T-cell (primary cell): ENCODE measurements at places on chromosomes 6 and 20.

- DNase-seq, result no peak
Observed at GRCh38 chr6:37481711-37482605, 17.7 kb downstream of the CCDC167 start.

DNA sequence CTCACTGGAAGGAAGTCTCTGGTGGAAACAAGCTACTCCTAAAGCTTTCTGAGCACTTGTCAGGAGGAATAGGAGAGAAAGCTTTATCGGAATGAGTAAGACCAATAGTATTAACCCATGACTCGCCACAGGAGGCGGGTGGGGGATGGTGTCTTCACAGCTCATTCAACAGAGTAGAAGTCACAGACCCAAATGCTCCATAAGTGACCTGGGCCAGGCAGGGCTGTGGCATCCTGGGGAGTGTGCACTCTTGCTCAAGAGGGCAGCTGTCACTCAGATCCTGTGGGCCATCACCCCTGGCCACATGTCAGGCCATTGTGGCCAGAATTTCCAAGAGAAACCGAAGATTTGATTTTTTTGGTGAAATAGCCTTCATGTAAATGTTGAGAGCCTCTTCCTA, 116.0 kb downstream of the SYCP2 start:
- DNase-seq, result no peak

GRCh38 chr20:60813066-60813465, 439.0 kb upstream of the CDH4 start:
- DNase-seq, result no peak

DNA sequence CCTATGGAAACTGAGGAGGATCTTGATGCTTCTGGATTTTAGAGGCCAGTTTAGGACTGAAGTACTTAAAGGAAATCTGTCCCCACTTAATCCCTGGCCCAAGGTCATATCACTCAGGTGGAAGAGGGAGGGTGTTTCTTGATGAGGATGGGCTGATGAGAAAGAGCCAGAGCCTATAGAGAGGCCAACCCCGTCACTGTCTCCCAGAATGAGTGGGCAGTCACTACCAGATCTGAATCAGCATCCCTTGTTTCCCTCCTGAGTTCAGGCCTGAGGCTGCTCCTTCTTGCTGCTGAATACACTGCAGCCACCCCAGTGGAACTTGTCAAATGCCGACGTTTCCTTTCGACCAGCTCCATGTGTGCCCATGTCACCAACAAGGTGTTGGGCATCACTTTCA, 14.8 kb downstream of the ARMC12 start:
- DNase-seq, result no peak

DNA sequence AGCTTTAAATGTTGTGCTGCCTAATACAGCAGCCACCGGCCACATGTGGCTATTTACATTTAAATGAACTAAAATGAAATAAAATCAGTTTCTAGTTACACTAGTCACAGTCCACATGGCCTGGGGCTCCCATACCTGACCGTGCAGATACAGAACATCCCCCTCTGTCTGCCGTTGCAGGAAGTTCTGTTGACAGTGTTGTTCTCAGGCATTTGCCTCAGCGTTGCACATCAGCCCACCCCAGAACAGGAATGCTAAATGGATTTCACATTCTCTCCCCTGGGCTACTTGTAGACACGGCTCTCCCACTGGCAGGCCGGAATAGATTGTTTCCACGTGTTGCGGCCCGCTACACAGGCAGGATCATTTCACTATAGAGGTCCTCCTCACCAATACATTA, 26.3 kb downstream of the JAG1 start:
- DNase-seq, result no peak

DNA sequence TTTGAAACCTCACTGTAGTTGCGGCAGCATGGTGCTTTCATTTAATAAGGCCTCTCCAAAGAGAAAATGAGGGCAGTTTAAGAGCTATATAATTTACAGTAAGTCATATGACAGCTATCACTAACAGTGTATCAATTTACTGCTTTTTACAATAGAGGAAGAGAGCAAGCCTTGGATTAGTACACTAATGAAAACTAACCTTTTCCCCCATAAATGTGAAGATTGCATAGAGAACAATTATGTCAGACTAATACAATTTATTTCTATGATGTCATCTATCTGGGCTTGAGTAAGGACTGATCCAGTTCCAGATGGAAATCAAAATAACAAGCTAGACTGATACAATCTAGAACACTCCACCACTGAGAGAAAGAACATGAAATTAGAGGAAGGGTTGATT, 78.1 kb upstream of the FAM83B start:
- no peak for DNase-seq

DNA sequence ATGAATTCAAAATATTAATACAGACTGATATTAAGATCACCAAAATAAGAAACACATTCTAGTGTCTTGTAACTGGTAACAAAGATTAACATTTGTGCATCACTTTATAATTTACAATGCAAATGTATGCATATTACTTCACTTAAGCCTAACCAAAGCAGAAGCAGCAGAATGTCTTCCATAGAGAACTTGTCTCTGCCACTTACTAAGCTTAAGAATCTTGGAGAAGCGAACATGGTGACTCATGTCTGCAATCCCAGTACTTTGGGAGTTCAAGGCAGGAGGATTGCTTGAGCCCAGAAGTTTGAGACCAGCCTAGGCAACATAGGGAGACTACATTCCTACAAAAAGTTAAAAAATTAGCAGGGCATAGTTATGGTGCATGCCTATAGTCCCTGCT, 18.8 kb downstream of the AK9 start:
- no peak for DNase-seq

GRCh38 chr6:153781306-153781705, 257.7 kb upstream of the OPRM1 start:
- DNase-seq, result no peak

DNA sequence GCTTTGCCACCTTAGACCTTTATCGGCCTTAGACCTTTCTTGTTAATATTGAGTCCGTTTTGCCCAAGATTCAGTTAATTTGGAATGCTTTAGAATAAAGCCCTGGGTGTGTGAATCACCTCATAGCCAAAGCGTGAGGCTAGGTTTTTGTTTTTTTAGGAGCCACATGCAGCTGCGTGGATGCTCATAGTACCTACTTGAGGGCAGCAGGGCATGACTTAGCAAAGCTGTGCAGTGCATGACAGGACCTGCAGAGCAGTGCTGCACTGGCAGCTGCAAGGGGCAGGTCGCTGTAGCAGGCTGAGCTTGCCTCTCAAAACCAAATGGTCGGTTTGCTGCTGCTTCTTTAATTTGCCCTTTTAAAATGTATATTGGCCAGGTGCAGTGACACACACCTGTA, 116.1 kb downstream of the JAG1 start:
- no peak for DNase-seq

GRCh38 chr20:33177866-33178265, 9.9 kb downstream of the BPIFA2 start:
- DNase-seq, result no peak

DNA sequence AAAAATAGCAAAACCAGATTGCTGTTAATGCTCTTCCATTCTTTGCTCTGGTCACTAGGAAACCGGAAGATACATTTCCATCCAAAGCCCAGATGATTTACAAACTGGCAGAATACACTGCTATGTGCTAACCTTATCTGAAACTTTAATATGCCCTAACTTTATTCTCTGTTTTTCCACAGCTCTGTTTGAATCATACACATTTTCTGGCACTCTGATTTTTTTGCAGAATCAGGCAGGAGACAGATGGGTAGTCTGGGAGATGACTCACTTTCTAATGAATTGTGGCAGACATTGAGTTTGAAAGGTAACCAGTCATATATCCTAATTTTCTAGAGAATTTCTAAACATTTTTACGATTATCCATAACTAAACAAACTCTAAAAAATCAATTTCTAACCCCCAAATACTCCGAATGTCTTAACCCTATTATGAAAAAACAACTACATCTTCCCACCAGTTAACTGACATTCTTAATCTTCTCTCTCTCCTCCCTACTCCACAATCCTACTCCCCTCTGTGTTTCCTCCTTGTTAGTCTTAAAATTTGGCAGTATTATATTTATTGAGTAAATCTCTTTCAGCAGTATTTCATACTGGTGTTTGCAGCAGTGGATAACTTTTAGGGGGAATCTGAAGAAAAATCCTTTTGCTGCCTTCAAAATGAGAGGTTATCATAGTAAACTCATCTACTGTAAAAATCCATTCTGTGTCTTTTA, 63.5 kb downstream of the MAN1A1 start:
- DNase-seq, result no peak
